ENCODE measurements at places on chromosomes 5 and 9.

- no peak for DNase-seq
Observed at GRCh38 chr9:14741369-14741768, 18.8 kb upstream of the CER1 start.

GRCh38 chr5:149658299-149658698 is 71.8 kb upstream of the PPARGC1B start:
- DNase-seq, result no peak

- no peak for DNase-seq
Observed at GRCh38 chr9:16515879-16516301, 354.6 kb downstream of the BNC2 start.

DNA sequence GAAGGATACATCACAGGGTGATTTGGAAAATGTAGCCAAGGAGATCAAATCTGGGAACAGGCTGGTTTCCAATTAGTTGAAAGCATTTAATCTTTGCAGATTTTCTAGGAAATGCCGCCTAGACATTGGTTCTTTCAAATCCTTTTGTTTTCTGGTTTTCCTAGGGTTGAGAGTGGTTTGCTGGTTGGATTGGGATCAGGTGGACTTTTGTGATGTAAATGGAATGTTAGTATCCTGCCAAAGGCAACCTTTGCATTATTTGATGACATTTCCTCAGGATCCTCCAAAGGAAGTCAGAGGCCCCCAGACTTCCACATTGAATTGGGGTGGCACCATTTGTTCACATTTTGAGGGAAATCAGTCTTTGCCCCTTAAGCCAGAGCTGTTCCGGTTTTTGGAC is 245.5 kb upstream of the RPS23 start:
- DNase-seq, result no peak

DNA sequence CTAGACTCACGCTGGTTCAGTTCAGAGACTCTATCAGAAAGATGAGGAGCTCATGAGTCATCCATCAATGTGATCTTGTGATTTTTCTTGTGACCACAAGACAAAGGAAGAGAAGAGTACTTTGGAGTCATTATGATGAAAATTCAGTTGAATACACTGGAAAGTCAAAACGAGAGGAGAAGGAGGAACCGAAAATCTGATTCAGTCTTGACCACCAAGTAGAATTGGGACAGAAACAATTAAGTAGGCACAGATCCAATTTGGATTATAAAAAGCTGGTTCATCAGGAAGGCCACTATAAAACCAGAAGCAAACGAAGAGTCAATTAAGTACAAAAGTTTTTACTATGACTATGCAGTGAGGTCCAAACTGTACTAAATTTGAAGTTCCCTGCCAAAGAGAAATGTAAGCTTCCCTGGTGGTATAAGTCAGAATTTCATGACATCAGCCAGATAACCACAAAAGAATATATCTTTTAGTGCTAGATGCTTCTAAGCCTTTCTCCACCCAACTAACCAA is 90.9 kb downstream of the THBS4 start:
- DNase-seq, result no peak

GRCh38 chr9:110499608-110500007 is 79.9 kb downstream of the SVEP1 start:
- DNase-seq, result no peak

DNA sequence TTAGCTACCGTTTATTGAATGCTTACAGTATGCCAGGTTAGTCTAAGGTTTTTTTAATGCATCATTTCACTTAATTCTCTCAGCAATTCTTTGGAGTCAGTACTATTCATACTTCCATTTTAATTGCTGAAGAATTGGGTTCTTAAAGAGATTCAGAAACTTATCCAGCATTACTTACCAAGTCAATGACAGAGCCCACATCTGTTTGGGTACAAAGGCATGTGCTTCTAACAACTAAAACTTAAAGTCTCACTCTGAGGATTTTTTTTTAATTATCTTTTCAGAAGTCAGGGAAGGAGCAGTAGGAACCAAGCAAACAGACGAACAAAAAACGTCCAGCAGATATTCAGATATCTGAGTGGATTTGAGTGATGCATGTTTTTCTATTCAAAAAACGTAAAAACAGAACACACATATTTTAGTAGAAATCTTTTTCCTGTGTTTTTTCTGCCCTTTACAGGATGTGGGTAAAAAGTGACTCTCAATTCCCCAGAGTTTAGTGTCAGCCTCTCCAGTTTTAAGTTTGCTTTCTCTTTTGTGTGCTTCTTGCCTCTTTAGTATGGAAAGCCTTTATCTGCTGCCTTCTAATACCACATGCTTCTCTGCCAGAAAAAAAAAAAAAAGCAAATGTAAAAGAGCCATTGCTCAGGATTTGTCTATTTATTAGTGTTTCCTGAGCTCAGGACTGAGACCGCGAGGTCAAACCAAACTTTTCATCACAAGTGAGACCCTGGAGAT is 118.0 kb downstream of the PRKACG start:
- DNase-seq, result no peak

Data from NCI-H345 (cell line).